ENCODE measurements at places on chromosomes 13 and 19.

DNA sequence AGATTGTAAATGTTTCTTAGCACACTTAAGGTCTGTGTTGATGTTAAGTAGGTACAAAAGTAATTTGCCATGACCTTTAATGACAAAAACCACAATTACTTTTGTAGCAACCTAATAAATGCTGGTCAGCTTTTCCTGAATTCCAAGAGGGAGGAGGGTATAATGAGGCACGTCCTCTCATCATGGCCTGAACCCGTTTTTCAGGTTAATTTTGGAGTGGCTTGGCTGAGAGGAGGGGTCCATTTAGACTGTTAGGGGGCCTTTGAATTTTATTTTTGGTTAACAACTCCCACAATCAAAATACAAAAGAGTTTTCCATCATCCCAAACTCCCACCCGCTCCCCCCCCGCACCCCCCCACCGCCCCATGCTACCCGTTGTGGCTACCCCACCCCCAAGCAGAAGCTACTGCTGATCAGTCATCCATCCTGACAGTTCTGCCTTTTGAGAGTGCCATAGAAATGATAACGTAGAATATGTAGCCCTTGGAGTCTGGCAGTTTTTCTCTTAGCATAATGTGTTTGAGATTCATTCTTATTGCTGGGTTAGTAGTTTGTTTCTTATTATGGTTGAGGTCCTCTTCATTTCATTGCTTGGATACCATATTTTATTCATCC lies 14.4 kb upstream of the PLEKHF1 start:
- DNase-seq, result no peak

- no peak for DNase-seq
Observed at GRCh38 chr13:60869225-60869624, 472.2 kb downstream of the TDRD3 start.

GRCh38 chr19:2197270-2197669 lies 33.5 kb downstream of the DOT1L start:
- DNase-seq, result no peak

DNA sequence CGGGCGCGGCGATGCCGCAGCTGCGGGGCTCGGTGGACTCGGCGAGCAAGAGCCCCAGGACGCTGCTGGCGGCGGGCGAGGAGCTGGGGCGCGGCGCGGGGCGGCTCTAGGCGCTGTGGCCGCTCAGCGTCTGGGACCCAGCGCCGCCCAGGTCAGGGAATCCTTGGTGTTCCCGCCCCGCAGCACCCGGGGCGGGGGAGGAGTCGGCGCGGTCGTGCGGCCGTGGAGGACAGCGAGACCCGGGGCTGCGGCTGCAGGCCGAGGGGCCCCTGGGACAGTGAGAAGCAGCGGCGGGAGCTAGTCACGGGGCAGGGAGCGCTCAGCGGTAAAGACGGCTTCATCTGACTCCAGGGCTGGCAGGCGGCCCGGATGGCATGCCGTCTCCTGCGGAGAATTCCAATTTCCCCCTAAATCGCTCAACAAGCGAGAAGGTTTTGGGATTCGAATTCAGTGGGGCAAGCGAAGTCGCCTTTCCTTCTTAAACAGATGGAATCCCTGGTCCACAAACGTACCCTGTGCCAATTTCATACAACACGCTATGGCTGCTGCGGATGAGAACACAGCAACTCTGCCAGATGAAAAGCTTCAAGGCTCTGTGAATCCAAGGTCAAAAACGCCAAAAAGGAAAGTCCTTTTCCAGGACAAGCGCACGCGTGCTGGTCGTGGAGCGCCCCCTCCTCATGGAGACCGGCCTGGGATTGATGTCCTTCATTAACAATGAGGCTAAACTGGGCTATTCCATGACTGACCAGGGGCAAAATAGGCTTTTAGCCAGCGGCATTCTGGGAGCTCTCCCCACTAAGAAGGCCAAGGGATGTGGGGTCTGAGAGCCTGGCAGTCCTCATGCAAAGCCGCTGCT lies 4.2 kb upstream of the ZSCAN4 start:
- no peak for DNase-seq
